ENCODE measurements at places on chromosomes 6 and 20. TPM values are rescaled to one million over a fixed set of nuclear protein-coding genes. Genes with fewer than 3 reads are reported as not detected.

Gene SFT2D1
- 16.0 TPM for total RNA-seq

Gene RNF146
- 18.9 TPM for total RNA-seq

Gene LRRC73
- 1.0 TPM for total RNA-seq

Gene SNAP25
- total RNA-seq, result 1.2 TPM

Gene EEF1A2
- 233 TPM for total RNA-seq

Gene UBD
- 1.1 TPM for total RNA-seq

Gene COL9A3
- not detected for total RNA-seq

Gene MOXD1
- 11.1 TPM for total RNA-seq

Gene DCDC2
- not detected for total RNA-seq

Gene TNF
- total RNA-seq, result not detected

Gene PI16
- not detected for total RNA-seq

Gene HLA-DQB2
- total RNA-seq, result not detected

Gene SLC12A5
- 0.21 TPM for total RNA-seq

DNA sequence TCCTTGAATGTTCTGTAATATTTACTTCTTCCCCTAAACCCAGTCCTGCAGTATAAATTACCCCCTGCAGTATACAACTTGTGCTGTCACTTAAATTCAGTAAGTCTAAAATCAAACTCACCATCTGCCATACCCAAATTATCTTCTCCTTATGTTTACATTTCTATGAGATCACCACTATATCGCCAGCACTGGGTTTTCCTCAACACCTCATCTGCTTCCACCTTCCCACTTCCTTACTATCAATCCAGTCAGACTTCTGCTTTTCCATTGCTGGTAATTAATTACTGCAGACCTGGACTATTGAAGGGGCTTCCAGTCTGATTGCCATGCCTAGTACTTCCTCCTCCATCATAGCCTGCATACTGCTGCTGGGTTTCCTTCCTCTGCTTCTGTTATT lies 15.2 kb downstream of the EFHC1 start:
- no peak for DNase-seq

DNA sequence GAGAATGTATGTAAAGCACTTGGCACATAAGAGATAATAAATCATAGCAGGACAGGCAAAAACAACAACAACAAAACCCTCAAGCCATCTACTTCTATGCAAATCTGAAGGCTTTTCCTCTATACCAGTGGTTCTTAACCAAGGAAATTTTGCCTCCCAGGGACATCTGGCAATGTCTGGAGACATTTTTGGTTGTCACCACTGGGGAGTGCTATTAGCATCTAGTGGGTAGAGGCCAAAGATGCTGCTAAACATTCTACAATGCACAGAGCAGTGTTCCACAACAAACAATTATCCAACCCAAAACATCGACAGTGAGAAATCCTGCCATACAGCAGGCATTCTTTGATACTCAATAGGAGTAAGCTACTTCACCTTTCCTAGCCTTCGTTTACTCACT lies 28.2 kb downstream of the NDRG3 start:
- DNase-seq, result no peak

GRCh38 chr6:77466055-77466450 lies 2.8 kb upstream of the HTR1B start:
- DNase-seq, result peak; percentile 17

- DNase-seq, result no peak
Measured at GRCh38 chr6:136192902-136193301, 57.2 kb downstream of the MTFR2 start.

DNA sequence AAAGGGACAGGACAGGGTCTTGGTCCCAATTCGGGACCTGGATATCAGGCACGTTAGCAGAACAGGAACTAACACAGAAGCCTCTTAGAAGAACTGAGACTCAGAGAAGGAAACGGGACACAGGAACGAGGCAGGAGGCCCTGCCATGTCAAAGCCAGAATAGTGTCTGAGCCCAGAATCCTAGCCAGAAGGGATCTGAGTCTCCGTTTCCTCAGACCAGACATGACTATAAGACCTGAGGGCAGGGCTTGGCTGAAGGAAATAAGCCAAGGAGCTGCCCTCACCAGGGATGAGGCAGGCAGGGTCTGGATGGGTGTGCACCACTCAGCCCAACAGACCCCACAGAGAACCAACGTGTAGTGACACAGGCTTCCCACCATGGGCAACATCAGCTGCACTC lies 40.3 kb downstream of the TRERF1 start:
- no peak for DNase-seq

DNA sequence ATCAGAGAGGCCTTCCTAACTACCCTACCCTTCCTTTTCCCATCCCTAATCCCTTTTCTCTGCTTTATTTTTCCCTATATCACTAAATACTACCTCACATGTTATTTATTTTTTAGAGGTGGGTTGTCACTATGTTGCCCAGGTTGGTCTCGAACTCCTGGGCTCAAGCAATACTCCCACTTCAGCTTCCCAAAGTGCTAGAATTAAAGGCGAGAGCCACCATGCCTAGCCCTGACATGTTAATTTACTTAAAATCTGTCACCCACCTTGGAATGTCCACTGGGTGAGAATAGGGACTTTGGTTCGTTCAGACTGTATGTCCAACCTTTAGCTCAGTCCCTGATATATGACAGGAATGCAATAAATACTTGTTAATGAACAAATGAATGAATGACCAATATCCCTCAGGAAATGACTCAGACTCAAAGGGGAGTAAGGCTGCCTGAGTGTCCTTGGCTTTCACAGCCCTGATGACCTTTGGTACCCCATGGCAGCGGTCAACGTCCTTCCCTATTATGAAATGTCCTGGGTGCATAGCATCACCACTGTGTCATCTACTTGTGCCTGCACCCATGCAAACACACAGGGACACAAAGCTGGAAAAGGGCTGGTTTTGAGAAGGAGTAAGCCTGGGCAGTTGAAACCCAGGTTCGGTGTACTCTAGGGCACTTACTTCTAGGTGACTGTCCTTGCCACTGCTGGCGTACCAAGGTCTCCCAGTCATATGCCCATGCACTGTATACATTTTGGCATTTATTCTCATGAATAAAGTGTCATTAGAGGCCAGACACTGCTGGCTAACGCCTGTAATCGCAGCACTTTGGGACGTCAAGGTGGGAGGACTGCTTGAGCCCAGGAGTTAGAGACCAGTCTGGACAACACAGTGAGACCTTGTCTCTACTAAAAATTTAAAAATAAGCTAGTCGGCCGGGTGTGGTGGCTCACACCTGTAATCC lies 26.5 kb downstream of the BCL2L1 start:
- no peak for DNase-seq

- DNase-seq, result no peak
Measured at GRCh38 chr6:66970373-66970772, 1263.3 kb upstream of the EYS start.

DNA sequence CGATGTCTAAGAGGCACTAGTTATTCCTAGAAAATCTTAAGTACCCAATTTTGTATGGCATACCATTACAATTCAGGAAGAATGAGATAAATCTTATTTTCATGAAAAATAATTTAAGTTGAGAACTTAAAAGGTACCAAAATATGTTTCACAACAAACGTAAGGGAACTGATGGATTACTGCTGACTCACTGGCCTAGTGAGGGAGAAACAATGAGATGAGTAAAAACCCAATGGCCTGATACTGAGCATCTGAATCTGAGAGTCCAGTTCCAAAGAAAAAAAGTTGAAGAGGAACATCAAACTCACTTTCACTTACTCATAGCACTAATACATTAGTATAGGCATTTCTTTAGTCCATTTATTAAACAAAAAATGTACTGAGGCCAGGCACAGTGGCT lies 56.0 kb downstream of the MDN1 start:
- no peak for DNase-seq

GRCh38 chr6:34717466-34717865 lies 20.9 kb upstream of the ILRUN start:
- DNase-seq, result no peak

DNA sequence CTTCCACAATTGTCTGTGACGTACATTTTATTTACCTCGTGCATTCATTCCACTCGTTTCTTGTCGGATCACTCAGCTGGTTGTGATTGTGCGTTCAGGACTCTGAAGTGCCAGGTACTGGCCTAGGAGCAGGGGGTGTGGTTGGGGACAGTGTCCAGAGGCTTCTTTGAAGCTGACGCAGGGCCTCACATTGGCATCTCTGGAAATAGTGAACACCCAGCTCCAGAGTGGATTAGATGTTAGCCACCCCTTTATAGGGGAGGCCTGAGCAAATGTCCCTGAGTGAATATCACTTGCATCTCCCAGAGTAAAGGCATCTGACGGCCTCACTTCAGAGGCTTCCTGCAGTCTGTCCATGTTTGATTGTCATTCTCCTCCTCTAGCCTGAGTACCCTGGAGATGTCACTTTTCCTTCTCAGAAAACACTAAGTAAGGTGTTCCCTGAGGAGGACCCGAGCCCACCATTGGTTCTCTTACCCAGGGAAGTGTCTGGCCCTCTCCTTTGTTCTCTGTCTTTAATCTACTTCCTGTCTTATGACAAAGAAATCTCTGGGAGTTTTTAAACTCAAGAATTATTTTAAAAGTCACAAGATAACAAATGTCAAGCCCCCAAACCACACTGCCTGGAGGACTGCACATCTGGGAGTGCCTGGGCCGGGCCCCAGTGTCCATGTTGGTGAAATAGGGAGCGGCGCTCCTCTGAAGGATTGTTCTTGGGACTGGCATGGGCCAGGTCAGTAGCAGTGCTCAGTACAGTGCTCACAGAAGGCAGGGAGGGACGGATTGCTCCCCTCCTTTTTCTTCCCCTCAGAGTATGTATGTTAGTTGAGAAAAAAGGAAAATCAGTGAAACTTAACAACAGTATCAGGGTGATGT lies 10.8 kb downstream of the STX16 start:
- DNase-seq, result no peak

DNA sequence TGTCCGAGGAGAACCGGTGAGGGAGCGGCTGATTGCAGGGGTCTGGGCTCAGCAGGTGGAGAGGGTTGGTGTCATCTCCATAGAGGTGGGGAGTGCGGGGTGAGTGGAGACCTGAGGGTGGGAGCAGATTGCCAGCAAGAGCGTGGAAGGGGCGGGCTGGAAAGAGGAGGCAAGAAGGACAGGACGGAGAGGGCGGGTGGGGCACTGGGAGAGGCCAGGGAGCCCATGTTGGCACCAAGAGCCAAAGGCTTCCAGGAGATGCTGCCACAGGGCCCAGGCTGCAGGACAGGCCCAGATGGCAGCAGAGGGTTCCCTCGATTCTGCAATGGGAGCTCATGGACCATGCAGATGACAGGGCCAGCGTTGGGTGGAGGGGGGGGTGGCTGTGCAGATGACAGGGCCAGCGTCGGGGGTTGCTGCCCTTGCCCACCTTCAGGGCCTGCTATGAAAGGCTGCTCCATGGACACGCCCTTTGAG lies 105.4 kb downstream of the TMEM242 start:
- DNase-seq, result no peak

DNA sequence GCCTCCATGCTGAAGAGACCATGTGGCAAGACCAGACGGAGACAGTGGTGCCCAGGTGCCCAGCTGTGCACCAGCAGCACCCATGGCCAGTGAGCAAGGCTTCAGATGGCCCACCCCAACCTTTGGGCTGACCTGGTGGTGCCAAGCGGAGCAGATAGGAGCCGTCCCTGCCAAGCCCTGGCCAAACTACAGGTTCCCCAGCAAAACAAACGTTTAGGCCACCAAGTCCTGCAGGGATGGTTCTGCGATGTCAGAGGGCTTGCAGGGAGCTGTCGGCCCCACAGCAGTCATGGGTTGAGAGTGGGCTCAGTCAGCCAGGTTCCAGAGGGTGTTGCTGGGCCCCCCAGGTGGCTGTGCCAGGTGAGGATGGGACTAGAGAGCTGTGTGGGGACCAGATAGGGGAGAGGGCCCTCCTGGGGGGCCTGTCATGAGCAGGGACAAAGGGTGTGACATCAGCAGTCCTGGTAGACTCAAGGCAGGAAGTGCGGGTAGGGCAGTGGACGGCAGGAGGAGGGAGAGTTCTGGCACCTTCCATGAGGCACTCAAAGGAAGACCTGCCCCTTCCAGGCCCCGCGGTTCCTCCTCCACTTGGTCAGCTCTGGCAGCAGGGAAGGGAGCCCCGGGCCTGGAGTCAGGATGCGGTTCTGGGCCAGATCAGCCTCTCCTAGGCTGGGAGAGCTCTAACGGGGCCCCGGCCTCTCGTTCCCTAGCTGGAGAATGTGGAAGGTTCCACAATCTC lies 342.4 kb downstream of the ZFAND3 start:
- DNase-seq, result no peak

GRCh38 chr6:10736731-10737130 lies 10.9 kb upstream of the TMEM14B start:
- DNase-seq, result no peak

DNA sequence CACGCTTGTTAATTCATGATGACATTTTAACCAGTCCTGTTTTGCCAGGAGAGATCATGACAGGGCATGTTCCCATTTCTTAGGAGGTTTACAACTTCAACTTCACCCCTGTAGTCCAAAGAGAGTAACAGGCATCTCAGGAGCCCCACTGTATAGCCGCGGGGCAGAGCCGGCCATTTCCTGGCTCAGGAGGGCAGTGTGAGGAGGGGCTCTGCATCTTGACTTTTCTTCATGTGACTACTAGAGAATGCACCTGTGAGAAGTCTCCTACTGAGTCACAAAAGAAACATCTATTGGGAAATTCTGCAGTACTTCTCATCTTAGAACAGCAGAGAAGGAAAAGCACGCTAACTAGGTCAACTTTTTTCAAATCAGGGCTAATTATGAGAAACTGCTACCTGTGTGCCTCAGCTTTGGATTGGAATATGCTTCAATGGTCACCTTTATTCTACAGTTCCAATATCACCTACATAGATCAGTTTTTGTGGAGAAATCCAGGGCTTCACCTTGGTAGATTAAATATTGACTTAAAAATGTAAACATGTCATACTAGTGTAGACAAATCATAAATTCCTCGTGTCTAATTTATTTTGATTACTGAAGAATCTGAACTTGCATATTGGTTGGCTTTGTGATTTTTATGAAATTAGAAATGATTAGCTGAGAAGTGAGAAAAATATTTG lies 28.6 kb upstream of the SIM1 start:
- no peak for DNase-seq

DNA sequence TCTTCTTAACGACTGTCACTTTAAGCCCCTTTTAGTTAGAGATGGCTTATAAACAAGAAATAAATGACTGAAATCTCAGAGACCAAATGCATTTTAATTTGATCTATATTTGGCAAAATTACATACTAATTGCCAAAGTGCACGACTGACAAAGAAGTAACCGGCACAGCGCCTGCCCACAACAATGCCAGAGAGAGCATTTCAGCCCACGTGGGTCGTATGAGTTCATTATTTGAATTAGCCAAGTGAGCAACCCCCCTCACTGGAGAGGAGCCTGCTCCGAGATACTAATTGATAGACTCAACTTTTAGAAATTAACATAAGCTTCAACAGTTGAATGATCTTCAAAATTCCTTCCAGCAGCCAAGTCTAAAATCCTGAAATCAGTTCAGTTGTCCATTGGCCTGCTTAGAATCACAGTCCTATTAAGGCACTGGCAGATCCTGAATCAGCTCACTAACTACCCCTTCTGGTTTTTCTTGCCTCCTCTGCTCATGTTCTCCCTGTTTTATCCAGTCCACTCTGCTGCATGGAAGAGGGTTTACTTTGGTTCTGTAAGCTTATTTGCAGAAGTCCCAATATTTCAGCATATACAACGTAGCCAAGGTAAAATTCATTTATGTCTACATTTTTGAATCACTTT lies 519.1 kb upstream of the AGPAT4 start:
- no peak for DNase-seq

- DNase-seq, result no peak
Measured at GRCh38 chr20:46013829-46014516, 5.3 kb downstream of the MMP9 start.

Data from H4 (cell line).